ENCODE measurements at places on chromosomes 7 and 10.
A peak's percentile ranks its signal among the peaks of the same experiment; 100 is the strongest.

DNA sequence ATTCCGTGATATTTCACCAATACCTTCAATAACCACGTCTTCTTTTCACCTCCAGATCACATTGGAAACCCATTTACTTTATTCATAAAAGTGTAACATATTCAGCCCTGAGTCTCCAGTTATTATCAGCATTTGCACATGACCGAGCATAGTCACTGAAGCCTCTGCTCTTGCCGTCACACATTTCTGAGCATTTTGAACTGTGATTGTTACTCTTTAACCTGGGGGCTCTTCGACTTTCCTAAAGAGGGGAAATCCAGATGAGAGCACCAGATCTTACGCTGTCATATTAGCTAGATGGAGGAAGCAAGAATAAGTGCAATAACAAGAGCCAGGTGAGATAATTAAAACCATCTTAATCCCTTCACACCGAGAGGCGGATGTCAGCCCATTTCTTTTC lies 260.0 kb upstream of the NRP1 start:
- DNase-seq = no peak

GRCh38 chr10:78515038-78515872 lies 481.6 kb downstream of the RPS24 start:
- no peak for DNase-seq

- no peak for DNase-seq
These were observed 752.1 kb upstream of the POM121L12 start for GRCh38 chr7:52283335-52283734.

DNA sequence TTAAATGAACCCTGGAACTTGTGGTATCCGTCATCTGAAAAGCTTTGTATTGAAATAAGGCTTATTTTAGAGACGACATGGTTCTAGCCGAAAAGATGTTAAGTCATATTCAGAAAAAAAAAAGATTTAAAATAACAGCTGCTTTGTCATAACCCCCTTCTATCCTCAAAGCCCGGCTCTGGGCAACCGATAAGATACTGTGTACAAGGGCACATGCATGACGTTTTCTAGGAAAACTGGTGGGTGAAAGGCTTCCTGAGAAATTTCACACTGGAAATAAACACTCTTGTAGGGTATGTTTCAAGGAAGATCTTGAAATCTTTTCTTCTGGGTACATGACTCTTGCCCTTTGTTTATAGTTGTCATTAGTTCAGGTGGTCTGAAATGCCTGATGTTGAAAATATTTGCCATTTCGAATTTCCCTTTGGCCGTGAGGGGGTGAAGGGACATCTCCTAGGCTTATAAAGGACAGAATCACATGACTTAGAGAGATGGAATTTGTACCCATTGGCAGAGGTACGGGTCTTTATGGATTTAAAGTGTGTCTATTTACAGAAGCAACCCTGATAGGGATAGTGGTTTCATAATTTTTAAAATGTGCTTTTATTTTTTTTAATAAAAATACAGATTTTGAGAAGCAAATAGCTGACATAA lies 232.5 kb downstream of the PTEN start:
- DNase-seq = no peak

DNA sequence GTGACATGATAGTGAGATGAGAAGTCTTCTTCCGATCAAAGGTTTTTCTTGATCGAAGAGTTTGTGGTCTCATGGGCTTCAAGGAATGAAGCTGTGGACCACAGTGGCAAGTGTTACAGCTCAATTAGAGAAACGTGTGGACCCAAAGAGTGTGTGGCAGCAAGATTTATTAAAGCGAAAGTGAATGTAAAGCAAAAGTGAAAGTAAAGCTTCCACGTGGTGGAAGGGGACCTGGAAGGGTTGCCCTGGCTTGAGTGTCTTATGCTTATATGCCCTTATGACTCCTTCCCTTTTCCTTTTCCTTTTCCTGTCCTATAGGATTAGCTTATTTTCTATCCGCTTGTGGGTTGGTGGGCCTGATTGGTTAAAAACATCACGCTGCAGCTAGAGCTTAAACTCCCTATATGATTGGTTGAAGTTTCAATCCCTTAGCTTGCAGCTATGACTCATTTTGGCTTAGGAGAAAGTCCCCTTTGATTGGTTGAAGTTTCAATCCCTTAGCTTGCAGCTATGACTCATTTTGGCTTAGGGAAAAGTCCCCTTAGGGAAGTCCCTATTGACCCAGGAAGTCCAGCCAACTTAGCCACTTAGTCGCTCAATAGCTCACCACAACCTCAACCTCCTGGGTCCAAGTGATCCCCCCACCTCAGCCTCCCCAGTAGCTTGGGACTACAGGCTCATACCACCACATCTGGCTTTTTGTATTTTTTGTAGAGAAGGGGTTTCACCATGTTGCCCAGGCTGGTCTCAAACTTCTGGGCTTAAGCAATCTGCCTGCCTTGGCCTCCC lies 34.7 kb downstream of the MRPS24 start:
- peak; percentile 15 for DNase-seq

DNA sequence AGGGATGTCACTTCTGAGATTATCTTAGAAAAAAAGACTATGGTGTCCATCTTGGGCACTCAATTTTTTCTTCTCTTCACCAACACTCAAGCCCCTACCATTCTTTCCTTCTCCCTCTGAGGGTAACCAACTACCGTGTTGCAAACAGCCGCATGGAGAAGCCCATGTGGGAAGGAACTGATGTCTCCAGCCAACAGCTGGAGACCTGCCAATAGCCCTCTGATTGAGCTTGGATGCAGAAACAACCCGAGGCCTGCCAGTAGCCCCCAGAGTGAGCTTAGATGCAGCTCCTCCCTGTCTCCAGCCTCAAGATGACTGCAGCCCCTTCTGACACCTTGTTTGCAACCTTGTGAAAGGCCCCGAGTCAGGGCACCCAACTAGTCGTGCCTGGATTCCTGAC lies 36.4 kb upstream of the CHCHD3 start:
- DNase-seq = no peak

DNA sequence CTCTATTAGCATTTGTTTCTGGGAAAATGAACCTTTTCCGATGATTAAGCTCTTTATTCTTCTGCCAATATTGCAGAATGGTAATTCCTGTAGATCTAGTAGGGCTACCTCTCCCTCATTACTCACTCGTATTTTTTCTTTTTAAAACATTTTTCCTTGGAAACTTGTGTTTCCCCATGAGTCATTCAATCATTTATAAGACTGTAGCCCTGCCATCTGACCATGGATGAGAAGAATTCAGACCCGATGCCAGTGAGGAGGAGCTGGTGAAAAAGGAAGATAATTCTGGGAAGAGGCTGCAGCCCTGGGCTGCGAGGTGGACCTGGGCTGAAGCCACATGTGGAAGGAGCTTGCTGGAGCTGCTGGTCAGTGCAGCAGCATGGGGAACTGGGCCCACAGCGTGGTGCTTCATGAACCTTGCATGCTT lies 242.8 kb downstream of the KLF6 start:
- DNase-seq = no peak

DNA sequence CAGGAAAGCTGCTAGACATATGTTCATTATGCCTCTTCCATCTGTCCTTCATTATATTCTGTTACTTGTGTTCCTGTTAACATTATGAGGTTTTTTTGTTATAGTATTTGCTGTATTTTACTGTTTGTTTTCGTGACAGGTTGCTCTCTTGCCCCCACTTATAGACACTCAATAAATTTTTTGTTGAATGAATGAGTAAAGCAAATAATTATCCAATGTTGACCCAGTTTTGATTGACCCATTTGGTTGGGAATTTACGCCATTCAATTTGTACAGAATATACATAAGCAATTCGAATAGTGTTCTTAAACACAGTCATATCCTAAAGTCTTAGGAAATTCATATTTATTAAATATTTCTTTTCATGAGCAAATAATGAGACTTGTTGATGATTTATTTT lies 11.8 kb downstream of the CCSER2 start:
- no peak for DNase-seq

- DNase-seq = no peak
These were observed 51.7 kb downstream of the ADRA2A start for GRCh38 chr10:111128331-111129180.

- DNase-seq = no peak
These were observed 1.2 kb upstream of the GDI2 start for GRCh38 chr10:5814110-5815107.

DNA sequence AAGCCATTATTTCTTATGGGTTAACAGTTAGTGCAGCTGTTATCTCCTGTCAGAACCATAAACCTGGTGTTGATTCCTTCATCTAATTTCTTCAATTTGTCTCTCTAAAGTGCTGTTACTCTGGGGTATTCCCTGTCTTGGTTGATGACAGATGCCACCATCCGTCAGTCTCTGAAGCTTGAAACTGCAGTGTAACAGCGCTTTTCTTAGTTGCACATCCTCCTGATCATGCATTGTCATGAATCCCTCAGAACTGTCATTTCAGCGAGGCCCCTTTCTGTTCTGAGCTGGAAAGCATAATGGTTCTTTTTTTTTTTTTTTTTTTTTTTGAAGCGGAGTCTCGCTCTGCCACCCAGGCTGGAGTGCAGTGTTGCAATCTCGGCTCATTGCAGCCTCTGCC lies 193.9 kb downstream of the SDK1 start:
- DNase-seq = no peak

DNA sequence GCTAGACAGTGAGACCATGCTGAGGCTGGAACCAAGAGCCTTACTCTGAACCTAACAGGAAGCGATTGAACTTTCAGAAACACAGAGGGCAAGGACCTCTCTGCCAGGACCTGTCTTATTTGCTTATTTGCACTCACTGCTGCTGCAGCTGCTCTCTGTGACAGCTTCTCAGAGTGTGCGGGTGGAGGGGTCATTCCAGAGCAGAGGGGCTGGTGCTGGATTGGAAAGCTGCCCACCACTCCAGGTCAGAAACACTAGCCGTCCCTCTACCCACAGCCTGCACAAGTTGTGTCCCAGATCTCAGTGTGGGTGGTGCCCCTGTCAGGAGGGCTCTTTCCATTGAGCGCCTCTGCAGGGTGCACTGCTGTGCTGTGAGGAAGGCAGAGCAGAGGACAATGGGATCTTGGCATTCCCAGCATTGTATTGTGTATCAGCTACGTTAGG lies 126.2 kb downstream of the CCNY start:
- DNase-seq = no peak

DNA sequence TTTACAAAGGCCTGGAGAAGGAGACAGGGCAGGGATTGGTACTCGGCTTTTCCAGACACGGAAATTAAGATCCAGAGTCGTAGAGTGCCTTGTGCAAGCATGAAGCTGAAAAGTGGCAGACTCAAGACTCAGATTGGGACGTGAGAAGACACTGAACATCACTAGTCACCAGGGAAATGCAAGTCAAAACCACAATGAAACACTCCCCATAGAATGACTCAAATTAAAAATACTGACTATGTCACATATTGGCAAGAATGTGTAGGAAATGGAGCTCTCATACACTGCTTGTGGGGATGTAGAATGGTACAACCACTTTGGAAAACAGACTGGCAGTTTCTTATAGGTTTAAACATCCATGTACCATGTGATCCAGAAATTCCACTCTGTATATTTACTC lies 472.0 kb downstream of the RPS24 start:
- DNase-seq = no peak

GRCh38 chr10:73209705-73210104 lies 37.4 kb downstream of the DNAJC9 start:
- no peak for DNase-seq

DNA sequence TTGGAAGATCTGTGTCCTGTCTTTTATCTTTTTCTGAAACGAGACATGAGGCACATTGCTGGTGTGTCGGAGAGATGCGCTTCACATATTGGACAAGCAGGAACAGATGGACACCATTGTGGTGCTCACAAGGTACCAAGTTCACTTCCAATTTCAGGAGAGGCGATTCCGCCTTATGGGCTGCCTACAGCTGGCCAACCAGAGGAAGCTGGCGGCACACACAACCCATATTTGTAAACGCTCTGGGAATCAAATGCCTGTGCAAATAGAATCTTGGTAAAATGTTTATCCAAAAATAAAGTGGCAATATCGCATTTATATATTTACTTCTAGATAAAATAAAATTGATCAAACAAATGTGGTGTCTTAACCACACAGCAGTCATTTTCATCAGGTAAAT lies 337.4 kb downstream of the TCERG1L start:
- DNase-seq = no peak

DNA sequence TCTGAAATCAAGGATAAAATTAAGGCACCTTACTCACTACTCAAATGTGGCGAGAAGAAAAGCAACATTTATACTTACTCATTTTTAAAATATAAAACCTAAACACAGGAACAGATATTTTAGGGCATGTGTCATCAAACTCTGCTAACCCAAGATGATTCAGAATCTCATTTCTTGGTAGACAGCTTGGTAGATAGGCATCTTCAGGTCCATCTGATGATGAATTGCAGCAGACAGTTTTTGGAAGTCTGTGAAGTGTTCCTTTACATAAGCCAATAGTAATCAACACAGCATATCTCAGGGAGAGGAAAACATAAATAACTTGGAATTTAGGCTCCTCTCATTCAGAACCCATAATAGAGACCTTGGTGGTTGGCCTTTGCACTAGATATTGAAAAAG lies 3.4 kb downstream of the HIPK2 start:
- no peak for DNase-seq

DNA sequence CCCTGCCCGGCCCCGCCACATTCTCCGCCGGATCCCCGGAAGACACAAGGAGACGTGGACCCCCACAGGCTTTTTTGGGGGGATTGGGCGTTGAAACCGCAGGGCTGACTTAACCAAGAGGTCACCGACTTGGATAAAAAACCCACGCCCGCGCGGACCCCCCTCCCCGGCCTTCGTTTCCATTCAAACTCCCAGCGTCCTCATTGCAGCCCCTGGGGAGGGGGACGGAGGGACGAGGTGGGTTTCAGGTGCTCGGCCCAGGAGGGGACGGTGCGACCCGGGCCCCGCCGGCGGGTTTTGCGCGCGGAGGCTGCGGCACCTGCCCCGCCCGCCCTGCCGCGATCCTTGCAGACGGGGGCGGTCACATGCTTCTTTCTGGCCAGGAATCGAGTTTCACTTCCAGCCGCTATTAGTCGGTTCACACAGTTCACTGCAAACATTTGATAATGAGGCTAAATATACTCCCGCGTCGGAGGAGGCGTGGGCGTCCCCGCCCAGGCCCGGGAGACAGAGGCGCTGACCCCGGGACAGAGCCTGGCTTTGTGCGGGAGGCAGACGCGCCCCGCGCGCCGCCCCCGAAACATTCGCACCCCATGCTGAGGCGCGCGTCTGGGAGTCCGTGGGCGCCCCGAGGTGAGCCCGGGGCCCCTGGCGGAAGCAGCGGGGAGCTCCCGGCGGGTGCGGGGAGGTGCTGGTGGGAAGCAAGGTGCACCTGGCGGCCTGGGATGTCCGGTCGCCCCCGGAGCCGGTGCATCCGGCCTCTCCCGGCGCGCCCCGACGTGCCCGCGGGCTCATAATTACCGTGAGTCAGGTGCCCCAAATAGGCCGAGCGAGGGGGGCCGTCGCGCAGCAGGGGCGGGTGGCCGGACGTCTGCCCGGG lies 2.7 kb upstream of the PDGFA start:
- peak; percentile 20 for DNase-seq

GRCh38 chr7:57414415-57414814 lies 35.6 kb upstream of the ZNF716 start:
- DNase-seq = no peak

GRCh38 chr10:118980870-118981269 lies 48.6 kb upstream of the NANOS1 start:
- no peak for DNase-seq

DNA sequence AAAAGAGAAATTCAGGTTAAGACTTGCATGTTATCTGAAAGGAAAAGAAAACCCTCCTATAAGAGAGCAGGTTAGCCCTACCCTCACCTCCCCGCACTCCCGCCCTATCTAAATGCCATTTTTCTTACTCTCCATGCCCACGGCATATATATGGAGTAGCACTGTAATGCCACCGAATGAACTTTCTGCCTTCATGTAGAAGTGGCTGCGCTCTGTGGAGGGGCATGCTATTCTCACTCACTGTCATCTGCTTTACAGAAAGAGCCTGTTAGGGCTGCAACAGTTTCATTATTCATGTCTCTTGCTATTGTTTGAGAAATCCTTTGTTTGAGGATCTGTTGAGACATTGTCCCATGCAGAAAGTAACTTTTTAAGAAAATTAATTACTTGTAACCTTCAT lies 1190.6 kb downstream of the SORCS1 start:
- DNase-seq = no peak
